ENCODE measurements at places on chromosomes 1 and 21. TPM values are rescaled to one million over a fixed set of nuclear protein-coding genes. Genes with fewer than 3 reads are reported as not detected.
A peak's percentile ranks its signal among the peaks of the same experiment; 100 is the strongest.

The CA6 gene
- not detected for total RNA-seq

The AIRE gene
- 0.19 TPM for total RNA-seq

The DCST2 gene
- total RNA-seq, result 0.19 TPM

DNA sequence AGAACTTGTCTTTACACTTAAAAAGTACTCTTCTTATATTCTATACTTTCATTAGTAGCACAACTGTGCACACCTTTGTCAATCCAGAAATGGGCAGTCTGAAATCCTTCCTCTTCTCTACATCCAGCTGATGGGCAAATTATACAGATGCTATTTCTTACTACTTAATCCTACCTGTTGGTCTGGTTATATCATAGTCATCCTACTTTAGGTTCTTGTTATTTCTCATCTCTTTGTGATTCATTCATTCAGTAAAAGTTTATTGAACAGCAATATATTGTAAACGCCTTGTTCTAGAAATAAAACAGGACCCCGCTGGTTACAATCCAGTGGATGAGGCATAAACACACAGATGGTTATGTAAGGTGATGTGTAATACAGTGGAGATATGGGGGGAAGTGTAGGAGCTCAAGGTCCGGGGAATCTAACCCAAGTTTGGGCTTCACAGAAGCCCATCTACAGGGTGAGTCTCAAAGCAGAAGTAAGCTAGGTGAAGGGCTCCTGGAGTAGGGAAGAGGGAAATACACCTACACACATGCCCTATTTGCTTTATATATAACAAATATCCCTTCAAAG, 11.8 kb upstream of the FUBP1 start:
- DNase-seq, result no peak

DNA sequence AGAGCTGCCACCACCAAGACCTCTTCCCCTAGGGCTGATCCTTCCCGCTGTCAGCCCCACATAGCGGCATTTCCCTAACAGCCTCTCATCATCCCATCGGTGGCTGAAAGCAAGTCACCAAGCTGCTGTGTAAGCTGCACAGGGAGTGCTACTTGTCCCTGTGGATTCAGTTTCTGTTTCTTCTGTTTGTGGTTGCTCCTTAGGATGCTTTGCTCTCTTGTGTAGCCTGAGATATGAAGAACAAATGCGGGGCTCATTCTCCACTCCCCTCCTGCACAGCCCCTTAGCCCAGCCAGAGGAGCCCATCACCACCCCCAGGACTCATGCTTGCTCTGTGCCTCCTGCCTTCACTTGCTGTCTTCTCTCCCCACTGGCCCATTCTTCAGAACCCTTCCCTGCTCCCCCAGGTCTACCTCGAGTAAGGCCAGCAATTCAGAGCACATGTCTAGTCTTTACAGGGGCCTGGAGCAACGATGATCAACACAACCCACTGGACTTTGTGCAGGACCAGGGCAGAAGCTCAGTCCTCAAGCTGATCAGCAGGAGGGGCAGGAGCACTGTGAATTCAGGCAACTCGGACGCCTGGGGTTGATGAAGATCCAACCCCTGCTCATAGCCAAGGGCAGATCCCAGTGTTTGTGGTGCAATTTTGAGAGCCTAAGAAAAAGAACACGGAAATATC, 82.6 kb upstream of the GALNT2 start:
- no peak for DNase-seq

DNA sequence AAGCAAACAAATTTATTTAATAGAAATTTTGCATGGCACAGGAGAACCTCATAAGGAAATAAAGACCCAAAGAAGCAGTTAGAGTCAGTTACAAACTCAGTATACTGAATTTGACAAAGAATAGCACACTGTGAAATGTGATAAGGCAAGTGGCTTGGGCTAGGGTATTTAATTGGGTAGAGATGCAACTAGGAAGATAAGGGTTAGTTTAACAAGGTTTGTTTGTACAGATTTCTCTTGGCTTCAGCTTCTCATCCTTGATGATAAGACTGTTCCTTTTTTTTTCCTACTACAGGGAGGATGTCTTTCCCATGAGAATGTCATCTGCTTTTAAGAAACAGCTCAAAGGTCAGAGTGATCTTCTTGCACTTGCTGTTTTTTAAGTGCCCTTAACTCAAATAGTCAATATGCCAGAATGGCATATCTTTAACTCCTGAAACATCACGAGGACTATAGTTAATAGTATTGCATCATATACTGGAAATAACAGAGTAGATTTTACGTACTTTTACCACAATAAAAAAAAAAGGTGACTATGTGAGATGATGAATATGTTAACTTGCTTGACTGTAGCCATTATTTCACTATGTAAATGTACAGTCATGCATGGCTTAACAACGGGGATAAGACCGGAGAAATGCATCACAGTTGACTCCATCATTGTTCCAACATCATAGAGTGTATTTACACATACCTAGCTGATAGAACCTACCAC, 9.2 kb upstream of the TRAF3IP3 start:
- DNase-seq, result no peak

DNA sequence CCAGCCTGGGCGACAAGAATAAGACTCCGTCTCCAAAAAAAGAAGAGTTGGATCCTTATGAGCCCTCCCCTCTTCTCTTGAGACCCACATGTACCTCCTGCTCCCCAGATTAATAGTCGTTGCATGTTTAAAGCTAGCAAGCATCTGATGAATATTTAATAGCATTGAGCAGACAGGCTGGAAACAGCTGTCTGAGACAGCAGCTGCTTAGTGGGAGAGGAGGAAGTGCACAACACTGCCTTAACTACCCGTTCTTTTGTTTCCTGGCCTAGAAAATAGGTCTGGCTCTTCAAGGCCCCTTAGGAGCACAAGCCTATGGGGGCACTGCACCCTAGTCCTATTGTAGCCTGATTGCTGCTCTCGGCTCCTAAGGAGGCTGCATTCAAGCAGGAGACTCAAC, 17.3 kb upstream of the TMEM39B start:
- no peak for DNase-seq

DNA sequence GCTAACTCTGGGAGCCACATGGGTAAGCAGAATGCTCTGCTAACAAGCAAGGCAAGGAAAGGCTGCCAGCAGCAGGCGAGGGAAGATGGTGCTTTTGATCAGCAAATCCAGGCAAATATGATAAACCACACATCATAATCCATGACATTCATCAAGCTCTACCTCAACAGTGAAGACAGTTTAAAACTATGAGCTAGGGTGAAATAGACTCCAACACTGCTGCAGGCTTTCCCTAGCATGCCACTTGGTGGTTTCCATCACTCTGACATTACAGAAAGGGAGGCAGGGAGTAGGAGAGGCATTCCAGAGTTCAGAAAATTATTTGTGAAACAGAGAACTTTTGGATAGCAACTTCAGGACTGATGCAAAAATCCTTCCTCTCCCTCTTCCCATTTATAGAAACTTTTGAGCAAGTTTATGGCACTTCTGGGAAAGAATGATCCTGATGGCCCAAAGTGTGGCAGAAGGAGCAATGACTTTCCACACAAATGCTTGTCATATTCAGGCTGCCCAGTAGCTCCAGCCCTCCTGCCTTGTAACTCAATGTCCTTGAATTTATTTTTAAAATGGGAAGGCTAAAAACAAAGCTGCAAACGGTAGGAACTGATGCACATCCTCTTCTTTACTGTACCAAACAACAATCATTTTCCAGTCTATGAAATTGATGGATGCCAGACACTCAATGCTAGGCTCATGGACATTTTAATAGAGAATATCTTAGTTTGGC, 70.8 kb downstream of the SMYD2 start:
- no peak for DNase-seq

- DNase-seq, result no peak
Observed at GRCh38 chr1:201673915-201674314, 135.0 kb downstream of the NAV1 start.

- DNase-seq, result no peak
Observed at GRCh38 chr21:46069166-46069565, 28.7 kb upstream of the COL6A2 start.

- DNase-seq, result peak; percentile 63
Observed at GRCh38 chr1:67052741-67053534, 1.0 kb downstream of the SLC35D1 start.

Data from psoas muscle (tissue), 8 donors.